ENCODE measurements at places on chromosomes 16 and 17. TPM values are rescaled to one million over a fixed set of nuclear protein-coding genes. Genes with fewer than 3 reads are reported as not detected.

GRCh38 chr17:69960755-69961154 is 114.3 kb upstream of the KCNJ16 start:
- peak; percentile 10 for DNase-seq

DNA sequence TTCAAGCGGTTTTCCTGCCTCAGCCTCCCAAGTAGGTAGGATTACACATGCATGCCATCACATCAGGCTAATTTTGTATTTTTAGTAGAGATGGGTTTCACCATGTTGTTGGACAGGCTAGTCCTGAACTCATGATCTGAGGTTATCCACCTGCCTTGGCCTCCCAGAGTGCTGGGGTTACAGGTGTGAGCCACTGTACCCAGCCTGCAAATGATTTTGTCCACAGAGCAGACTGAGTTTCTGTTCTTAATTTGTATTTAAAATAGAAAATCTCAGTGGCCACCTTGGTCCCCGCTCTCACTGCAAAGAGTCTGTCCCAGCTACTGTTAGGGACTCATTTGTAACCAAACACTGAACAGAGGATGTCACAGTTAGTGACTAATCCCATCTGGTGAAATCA is 415.7 kb upstream of the RBFOX1 start:
- no peak for DNase-seq

DNA sequence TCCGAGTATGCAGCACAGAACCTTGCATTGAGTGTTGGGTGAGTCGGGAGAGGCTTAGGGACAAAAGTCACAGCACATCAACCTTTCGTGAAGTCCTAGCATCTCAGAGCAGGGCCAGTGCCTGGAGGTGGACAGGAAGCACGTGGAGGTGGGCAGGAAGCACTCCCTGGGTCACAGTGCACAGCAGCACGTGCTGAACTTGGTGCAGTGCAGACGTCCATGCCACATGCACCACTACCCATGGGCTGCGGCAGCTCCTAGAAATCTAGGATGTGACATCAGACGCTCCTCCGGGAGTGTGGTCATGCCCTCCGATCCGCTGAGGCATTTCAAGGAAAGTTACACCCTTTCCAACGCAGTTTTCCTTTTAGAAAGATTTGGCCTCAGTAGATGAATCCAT is 83.4 kb upstream of the CHMP6 start:
- no peak for DNase-seq

GRCh38 chr16:66306366-66307150 is 59.9 kb upstream of the CDH5 start:
- DNase-seq, result no peak

DNA sequence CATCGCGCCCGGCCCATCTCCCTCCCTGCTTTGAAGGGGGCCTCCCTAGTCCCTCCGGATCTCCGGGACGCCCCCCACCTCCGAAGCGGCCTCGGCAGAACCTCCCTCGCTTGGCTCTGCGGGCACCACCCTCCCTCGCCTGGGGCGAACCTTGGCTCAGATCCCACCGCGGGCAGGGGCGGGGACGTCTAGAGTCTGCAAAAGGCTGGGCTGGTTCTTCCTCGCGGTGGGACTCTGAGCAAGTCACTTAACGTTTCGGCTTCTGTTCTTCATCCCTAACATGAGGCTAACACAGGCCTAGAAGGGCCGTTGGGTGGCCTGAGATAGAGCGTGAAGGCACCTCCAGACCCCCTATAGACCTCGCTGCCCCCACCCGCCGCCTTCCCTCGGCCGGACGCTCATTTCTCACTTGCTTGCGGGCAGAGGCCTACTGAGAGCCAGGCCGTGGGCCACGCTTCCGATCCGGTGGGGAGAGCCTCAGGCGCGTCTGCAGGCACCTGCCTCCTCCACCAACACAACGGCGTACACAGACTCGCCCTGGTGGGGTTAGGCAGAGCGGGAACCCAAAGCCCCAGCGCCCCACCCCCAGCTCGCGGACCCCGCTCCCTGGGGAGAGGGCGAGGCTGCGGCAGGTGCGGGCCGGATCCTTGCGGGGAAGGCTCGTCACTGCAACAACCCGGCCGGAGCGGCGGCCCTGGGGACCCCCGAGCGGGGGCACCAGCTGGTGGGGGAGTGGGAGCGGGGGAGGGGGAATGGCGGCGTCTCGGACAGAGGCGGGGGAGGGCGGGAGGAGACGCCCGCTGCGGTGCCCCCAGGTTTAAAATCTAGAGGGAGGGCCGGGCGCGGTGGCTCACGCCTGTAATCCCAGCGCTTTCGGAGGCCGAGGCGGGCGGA is 5.4 kb downstream of the MYO1C start:
- DNase-seq, result peak; percentile 73

DNA sequence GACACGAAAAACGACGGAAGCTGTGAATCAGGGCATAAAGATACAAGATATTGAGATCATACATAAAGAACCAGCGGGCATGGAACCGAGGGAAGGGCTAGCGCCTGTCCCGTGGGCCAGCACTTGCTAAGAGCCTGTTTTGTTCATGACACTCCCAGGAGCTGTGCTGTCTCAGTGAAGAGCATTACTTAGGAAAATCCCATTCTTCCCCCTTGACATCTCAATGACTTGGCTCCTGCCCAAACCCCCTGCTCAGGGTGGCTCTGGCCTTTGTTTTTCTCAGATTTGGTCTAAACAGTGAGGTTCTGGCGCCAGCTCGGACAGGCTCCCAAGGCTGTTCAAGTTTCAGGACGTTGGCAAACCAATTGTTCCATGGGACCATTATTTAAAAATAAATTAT is 79.1 kb upstream of the SEC14L1 start:
- DNase-seq, result no peak

GRCh38 chr16:60123392-60124023 is 1389.4 kb upstream of the GOT2 start:
- no peak for DNase-seq

- no peak for DNase-seq
These were observed 88.8 kb downstream of the TMEM132E start for GRCh38 chr17:34668206-34668605.

DNA sequence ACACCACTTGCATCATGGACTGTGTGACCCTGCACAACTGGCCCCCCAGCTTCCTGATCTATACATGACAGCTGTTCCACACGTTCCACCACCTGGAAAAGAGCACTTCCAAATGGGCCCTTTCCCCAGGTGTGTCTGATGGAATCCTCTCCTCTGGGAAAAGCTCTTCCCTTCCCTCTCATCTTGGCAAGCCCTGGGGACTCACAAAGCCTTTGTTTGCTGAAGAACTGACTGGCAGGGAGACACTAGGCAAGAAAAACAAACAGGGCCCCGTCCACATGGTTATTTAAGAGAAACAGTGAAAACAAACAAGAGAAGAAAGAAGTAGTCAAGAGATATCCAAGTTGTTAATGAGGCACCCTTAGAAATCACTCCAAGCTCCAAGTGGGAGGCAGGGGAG is 52.6 kb downstream of the C16orf95 start:
- no peak for DNase-seq

GRCh38 chr17:40490289-40490853 is 11.1 kb downstream of the TNS4 start:
- peak; percentile 75 for DNase-seq

GRCh38 chr16:20931066-20931600 is 30.6 kb downstream of the LYRM1 start:
- no peak for DNase-seq

SLC52A1 gene
- total RNA-seq, result not detected

BIRC5 gene
- total RNA-seq, result not detected

HS3ST3B1 gene
- total RNA-seq, result 1.1 TPM

ATP2C2 gene
- total RNA-seq, result not detected

Measured in tibial nerve (tissue), 4 donors.